Lower lobe of right lung (tissue), 2 donors: ENCODE measurements at places on chromosomes 3 and 15.

- DNase-seq, result no peak
- no peaks in the 10 kb centered on the region for H3K36me3 ChIP-seq
- H3K27ac ChIP-seq, result no peak overlapping the region
- no peak overlapping the region for H3K4me3 ChIP-seq
- H3K4me1 ChIP-seq, result no peaks in the 10 kb centered on the region
Measured at GRCh38 chr15:33852094-33852493, 116.2 kb upstream of the CHRM5 start.

DNA sequence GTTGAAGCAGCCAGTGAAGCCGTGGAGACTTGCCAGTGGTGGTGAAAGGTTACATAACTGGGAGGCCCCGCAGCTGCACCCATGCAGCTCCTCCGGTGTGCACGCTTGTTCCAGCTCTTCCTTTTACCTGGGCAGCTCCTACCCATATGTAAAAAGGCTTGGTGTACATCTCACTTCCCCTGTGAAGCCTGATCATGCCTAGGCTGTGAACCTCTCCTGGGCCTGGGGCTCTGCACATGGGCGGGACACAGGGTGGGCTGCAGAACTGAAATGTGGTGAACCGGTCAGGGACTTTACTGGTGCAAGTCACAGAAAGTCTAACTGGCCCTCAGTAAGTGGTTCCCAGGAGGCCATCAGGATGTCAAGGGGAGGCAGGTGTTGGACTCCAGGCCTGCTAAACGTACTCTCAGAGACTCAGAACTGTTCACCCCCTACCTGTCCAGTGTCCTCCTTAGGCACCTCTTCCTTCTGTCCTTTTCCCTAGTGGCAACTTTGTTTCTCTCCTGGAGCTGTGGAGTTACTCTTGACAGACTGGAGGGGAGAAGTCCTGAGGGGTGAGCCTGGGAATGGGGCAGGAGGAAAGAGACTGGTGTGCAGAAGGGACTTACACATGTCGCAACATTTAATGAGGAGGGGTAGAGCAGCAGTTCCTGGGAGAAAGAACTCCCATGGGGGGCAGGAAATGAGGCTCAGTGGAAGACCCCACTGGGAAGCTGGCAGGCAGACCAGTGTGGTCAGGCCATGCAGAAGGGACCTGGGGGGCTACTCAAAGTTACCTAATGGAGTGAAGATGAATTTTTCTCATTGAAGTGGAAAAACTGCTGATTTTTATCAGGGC, 148.1 kb downstream of the EEFSEC start:
- H3K27me3 ChIP-seq, result no peaks in the 10 kb centered on the region
- DNase-seq, result no peak
- no peaks in the 10 kb centered on the region for H3K4me1 ChIP-seq

- DNase-seq, result no peak
- no peaks in the 10 kb centered on the region for H3K4me1 ChIP-seq
- no peak overlapping the region for H3K27ac ChIP-seq
- H3K27me3 ChIP-seq, result no peaks in the 10 kb centered on the region
- no peak overlapping the region for H3K4me3 ChIP-seq
Measured at GRCh38 chr3:98171071-98171470, 4.6 kb downstream of the OR5H15 start.

DNA sequence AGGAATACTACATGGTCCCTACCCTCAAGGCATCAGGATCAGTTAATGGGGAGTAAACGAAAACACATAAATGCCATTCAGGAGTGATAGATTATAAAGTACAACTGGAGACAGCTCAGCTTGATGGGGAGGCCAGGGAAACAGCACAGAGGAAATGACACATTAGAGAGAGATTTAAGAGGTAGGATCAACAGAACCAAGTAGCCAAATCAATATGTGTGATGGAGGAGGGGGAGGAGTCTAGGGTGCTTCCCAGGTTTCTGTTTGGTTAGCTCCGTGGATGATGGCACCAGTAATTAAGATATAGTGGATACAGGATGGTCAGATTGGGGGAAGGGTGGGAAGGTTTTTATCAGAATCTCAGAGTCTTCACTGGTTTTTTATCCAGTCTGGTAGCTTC, 229.5 kb upstream of the ROPN1 start:
- H3K4me1 ChIP-seq, result no peaks in the 10 kb centered on the region
- H3K4me3 ChIP-seq, result no peak overlapping the region
- no peak overlapping the region for H3K27ac ChIP-seq
- H3K36me3 ChIP-seq, result no peaks in the 10 kb centered on the region

DNA sequence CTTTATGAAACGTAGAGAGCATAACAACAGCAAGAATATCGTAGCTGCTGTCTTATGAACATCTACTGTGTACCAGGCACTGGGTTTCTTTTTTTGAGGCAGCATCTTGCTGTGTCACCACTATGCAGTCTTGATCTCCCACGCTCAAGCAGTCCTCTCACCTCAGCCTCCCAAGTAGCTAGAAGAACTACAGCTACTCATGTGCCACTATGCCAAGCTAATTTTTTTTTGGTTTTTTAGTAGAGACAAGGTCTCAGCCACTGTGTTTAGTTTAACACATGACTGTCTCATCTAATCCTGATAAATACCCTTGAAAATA, 129.9 kb downstream of the VGLL4 start:
- H3K27me3 ChIP-seq, result no peaks in the 10 kb centered on the region
- H3K4me1 ChIP-seq, result peaks cover 39% of the 10 kb centered on the region
- no peak for DNase-seq
- H3K27ac ChIP-seq, result peak overlapping the region; percentile 53

DNA sequence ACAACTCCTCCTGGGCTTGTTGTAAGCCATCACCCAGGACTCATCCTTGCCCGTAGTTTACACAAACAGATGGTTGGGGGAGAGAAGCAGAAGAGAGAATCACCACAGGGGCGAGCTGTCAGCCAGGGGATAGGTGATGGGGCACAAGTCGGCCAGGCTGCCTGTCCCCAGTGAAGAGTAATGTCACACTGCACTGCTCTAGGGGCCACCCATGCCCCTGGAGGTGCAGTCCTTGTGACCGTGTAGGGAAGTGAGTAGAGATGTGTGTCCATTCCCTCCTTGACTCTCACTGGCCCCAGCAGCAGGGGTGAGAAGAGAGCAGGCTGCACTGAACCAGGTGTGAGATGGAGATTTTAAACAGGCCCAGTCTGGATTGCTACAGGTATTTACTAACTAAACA, 17.1 kb upstream of the PRSS50 start:
- no peak overlapping the region for H3K27ac ChIP-seq
- H3K27me3 ChIP-seq, result peaks cover 5% of the 10 kb centered on the region
- no peak overlapping the region for H3K4me3 ChIP-seq
- no peak for DNase-seq
- H3K4me1 ChIP-seq, result no peaks in the 10 kb centered on the region

- no peaks in the 10 kb centered on the region for H3K36me3 ChIP-seq
- no peaks in the 10 kb centered on the region for H3K4me1 ChIP-seq
- H3K27ac ChIP-seq, result no peak overlapping the region
- no peaks in the 10 kb centered on the region for H3K27me3 ChIP-seq
- no peak overlapping the region for H3K4me3 ChIP-seq
Measured at GRCh38 chr3:88596451-88596850, 446.7 kb downstream of the C3orf38 start.

GRCh38 chr15:98395974-98396610, 252.2 kb upstream of the IGF1R start:
- H3K4me1 ChIP-seq, result no peaks in the 10 kb centered on the region
- H3K27me3 ChIP-seq, result no peaks in the 10 kb centered on the region
- no peak overlapping the region for H3K27ac ChIP-seq
- DNase-seq, result no peak
- no peaks in the 10 kb centered on the region for H3K36me3 ChIP-seq

DNA sequence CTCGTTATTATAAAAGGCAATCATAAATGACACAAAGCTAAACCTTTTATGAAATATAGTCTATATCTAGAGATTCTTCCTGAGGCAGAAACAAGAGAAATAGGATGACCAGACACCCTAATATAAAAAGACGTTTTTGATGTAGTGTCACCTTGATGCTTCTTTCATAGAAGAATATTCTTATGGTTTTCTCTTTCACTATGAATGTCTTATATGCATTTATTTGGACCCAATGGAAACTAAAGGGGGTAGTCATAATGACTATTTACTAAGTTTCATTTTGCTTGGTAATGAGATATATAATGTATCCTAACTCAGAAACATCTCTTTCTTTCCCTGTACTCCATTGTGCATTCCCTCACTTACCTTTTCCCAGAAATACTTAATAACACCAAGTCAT, 393.9 kb downstream of the RAP2B start:
- H3K4me1 ChIP-seq, result no peaks in the 10 kb centered on the region
- no peak overlapping the region for H3K4me3 ChIP-seq
- no peaks in the 10 kb centered on the region for H3K36me3 ChIP-seq
- no peak overlapping the region for H3K27ac ChIP-seq
- no peak for DNase-seq

DNA sequence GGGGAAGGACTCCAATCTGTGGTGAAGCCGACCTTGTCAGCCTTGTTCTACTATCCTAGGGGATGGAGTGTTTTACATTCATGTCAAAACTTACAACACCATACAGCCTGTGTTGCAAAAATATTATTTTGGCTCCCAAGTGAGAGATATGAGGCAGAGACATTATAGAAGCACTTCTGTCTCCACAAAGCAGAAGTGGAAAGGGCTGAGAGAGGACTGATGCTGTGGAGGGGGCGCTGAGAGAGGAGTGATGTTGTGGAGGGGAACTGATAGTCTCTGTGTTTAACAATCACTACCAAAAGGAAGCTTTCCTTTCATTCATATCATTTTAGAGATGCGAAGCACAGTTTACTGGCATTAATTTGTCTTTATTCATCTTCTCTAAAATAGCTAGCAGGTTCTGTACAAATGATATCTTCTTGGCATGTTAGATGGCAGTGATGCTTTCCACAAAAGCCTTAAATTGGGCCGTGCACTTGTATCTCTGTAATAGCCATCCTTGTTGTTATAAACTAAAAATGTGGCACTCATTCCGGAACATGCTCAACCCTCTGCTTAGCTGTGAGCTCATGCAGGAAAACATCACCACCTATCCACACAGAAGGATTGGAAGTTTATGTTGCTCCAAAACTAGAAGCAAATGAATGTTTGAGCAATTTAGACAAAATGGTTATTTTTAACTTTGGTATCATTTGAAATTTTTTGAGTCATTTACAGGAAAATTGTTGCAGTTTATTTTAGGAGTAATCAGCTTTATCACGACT, 134.6 kb upstream of the TP63 start:
- H3K36me3 ChIP-seq, result no peaks in the 10 kb centered on the region
- H3K4me1 ChIP-seq, result no peaks in the 10 kb centered on the region
- no peaks in the 10 kb centered on the region for H3K27me3 ChIP-seq
- H3K4me3 ChIP-seq, result no peak overlapping the region
- no peak for DNase-seq
- no peak overlapping the region for H3K27ac ChIP-seq

GRCh38 chr3:128487813-128488635, 5.0 kb downstream of the GATA2 start:
- DNase-seq, result peak; percentile 77
- H3K4me3 ChIP-seq, result peak overlapping the region; percentile 65
- peak overlapping the region; percentile 89 for H3K27ac ChIP-seq

DNA sequence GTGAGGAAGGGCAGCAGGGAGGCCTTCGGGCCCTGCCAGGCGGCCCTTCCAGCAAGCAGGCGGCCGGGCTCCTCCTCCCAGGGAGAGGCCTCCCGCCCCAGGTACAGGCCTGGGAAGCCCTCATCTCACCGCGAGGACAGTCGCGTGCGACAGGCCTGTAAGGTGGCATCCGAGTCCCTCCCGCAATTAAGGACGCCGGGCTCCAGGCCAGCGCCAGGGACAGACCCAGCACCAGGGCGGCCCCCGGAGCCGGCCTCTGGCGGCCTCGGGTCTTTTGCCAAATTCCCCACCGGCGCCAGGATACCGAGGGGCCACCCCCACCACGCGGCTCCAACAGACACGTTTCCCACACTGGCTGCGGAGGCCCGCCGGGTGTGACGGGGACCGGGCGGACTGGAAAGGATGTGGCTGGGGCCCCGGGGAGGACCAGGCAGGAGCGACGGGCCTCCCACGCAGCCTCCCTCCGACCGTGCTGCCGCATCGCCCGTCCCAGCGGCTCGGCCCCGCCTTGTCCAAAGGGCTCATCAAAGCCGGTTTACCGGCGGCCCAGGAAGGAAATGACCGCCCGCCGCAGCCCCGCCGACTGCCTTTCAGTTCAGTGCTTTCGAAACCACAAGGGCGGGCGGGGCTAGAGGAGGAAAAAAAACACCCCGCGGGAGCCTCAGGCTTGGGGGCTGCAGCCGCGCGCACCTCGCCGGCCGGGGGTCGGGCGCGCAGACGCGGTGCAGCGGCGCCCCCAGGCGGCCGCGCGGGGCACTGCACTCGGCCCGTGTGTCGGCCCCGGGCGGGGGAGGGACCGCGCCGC, 11.3 kb downstream of the XXYLT1 start:
- DNase-seq, result peak; percentile 92
- peak overlapping the region; percentile 95 for H3K27ac ChIP-seq
- H3K4me1 ChIP-seq, result peaks cover 38% of the 10 kb centered on the region
- H3K4me3 ChIP-seq, result peak overlapping the region; percentile 72
- no peaks in the 10 kb centered on the region for H3K36me3 ChIP-seq

DNA sequence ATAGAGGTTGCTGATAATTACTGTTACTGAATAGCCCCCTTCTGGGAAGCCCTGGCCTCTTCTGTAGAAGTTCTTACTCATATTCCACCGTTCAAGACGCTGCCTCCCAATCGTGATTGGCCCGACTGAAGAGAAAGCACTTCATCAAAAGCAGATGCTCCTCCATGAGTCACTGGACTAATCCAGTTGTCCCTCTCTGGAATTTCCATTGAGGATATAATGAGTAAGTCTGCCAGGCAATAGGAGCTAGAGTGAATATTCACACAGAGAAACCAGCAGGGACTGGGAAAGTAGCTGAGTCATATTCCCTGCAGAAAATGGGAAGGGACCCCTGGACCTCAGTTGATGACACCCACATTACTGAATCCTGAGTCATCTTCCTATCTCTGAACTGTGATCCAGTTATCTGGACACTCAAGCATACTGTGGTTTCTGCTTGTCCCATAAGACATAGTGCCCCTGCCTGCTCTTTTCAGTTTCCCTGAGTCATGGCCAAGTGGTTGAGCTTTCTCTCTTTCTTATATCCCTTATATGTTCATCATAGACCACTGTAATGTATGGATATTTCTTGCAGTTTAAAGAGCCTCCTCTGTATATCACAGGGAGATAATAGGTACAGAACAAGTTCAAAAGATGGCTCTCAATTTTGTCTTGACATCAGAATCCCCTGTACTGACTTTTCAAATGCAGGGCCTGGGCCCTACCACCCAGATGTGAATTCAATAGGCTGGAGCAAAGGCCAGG, 151.2 kb upstream of the CDIN1 start:
- H3K36me3 ChIP-seq, result no peaks in the 10 kb centered on the region
- no peak for DNase-seq
- H3K27ac ChIP-seq, result no peak overlapping the region
- no peaks in the 10 kb centered on the region for H3K4me1 ChIP-seq
- no peaks in the 10 kb centered on the region for H3K27me3 ChIP-seq

DNA sequence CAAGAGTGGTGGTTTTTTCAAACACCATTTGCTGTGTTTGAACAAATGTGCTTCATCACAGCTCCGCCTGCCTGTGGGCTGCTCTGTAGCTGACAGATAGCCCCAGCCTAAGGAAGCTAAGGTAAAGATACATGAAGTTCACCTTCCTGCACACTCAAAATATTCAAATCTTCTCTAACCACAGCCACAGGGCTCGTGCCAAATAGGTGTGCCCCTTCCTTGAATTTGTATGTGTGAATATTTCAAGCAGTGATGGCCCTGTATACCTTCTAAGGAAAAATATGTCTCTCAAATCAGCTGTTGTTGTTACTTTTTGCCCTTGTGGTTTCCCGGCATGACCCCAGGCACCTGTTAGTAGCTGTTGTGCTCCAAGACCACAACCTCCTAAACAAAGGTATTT, 92.8 kb downstream of the CCNL1 start:
- no peak overlapping the region for H3K4me3 ChIP-seq
- no peaks in the 10 kb centered on the region for H3K4me1 ChIP-seq
- H3K27me3 ChIP-seq, result no peaks in the 10 kb centered on the region
- H3K27ac ChIP-seq, result no peak overlapping the region
